Daoy (cell line): ENCODE measurements at places on chromosomes 4 and X. TPM values are rescaled to one million over a fixed set of nuclear protein-coding genes. Genes with fewer than 3 reads are reported as not detected.

GRCh38 chrX:102599951-102600579 lies 750 bp downstream of the ARMCX5 start:
- peak; percentile 1 for DNase-seq

GRCh38 chr4:108492816-108493595 lies 127.4 kb upstream of the RPL34 start:
- peak; percentile 26 for DNase-seq

DNA sequence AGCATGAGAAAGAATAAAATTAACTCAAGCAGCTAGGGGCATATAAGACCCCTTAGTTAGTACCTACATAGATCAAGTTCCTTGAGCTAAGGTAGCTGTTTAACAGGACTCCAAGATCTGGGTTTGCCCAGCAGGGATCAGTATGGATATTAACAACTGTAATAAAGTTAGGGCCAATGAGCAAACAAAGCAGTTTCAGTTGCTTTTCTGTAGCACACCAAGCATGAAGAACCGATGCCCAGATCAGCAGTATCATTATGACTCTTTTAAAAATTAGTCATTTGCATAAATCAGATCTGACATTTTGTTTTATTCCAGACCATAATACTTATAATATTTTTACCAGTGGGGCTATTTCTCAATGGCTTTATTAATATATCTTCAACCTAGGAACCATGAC lies 80.9 kb downstream of the C4orf33 start:
- DNase-seq: no peak

GRCh38 chr4:29066861-29067260 lies 1653.3 kb upstream of the PCDH7 start:
- DNase-seq: no peak

- DNase-seq: no peak
These were observed 25.3 kb downstream of the ACSL4 start for GRCh38 chrX:109707720-109708119.

DNA sequence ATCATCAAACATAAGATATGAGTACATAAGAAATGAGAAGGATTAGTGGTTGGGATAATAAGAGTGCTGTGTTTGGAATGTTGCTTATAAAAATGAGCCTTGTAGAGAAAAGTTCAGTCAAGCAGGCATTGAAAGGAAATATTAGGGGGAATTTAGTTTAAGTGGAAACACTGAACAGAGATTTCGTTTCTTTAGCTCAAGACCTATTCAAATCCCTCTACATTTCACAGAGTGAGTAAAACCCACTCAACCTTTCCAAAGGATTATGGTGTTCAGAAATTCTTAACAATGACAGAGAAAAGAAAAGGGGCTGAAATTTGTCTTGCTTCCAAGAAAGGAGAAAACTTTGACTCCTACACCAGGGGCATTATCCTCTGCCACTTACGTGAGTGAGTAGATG lies 1072.4 kb upstream of the LCORL start:
- no peak for DNase-seq

DNA sequence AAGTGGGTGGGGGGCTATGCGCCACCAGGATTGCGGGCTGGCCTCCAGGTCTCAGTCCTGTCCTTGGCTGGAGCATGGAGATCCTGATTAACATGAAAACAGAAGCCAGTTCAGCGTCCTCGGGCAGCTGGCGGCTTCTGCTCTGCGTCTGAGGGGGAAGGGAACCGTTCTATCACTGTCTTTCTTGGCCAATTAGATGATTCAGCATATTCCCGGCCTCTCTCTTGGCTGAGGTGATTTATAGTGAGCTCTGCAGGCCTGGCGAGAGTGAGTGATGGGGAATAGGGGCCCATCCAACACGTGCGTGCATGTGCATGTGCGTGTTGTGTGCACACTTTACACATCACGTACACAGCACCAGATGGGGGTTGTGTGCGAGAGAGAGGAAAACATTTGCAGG lies 145.8 kb upstream of the ATP6AP2 start:
- DNase-seq: peak; percentile 8

Gene DKC1
- 109 and 124 TPM in 2 replicates for total RNA-seq

Gene HCFC1
- total RNA-seq: 38.0 and 38.1 TPM in 2 replicates

Gene SUPT20HL2
- not detected in 2 replicates for total RNA-seq
